ENCODE measurements at places on chromosomes 7 and 10. TPM values are rescaled to one million over a fixed set of nuclear protein-coding genes. Genes with fewer than 3 reads are reported as not detected.

NODAL gene
- polyA plus RNA-seq, result not detected

PDIA4 gene
- 91.3 TPM for polyA plus RNA-seq

GARIN1A gene
- 2.1 TPM for polyA plus RNA-seq

WEE2 gene
- polyA plus RNA-seq, result 0.03 TPM

OR2A42 gene
- 0.16 TPM for polyA plus RNA-seq

NYAP1 gene
- polyA plus RNA-seq, result 26.1 TPM

UCN3 gene
- polyA plus RNA-seq, result 1.0 TPM

LIPJ gene
- not detected for polyA plus RNA-seq

PTPRE gene
- 12.2 TPM for polyA plus RNA-seq

GDF2 gene
- polyA plus RNA-seq, result not detected

EMX2 gene
- polyA plus RNA-seq, result 0.33 TPM

GALNT11 gene
- 43.1 TPM for polyA plus RNA-seq

MYPN gene
- 0.24 TPM for polyA plus RNA-seq

TMEM139 gene
- polyA plus RNA-seq, result 7.5 TPM

WASHC2A gene
- 37.0 TPM for polyA plus RNA-seq

FRAT2 gene
- polyA plus RNA-seq, result 4.1 TPM
